Bladder microvascular endothelial cell (primary cell): ENCODE measurements at places on chromosomes 4 and X. TPM values are rescaled to one million over a fixed set of nuclear protein-coding genes. Genes with fewer than 3 reads are reported as not detected.

RXFP1 gene
- total RNA-seq: not detected in 2 replicates

MAGEB2 gene
- total RNA-seq: not detected in 2 replicates

ADH1A gene
- total RNA-seq: not detected in 2 replicates

MAP3K15 gene
- under 0.01 and 0.06 TPM in 2 replicates for total RNA-seq

TAF7L gene
- 0.13 and 0.32 TPM in 2 replicates for total RNA-seq

IGSF1 gene
- total RNA-seq: not detected in 2 replicates

CTSO gene
- 5.5 and 5.7 TPM in 2 replicates for total RNA-seq

LPAR4 gene
- total RNA-seq: under 0.01 and 0.13 TPM in 2 replicates

RRH gene
- total RNA-seq: 0.06 TPM in 1 of 2 replicates, not detected in the other

GABRG1 gene
- not detected in 2 replicates for total RNA-seq

RBMXL3 gene
- total RNA-seq: not detected in 2 replicates

HSPA4L gene
- total RNA-seq: 2.4 and 14.5 TPM in 2 replicates

C4orf51 gene
- total RNA-seq: not detected in 2 replicates

LRCH2 gene
- total RNA-seq: 2.9 and 11.2 TPM in 2 replicates

PTTG2 gene
- total RNA-seq: 0.16 TPM in 1 of 2 replicates, not detected in the other

TIGD4 gene
- under 0.01 and 0.06 TPM in 2 replicates for total RNA-seq

PRRG3 gene
- total RNA-seq: not detected in 2 replicates

SSX1 gene
- not detected in 2 replicates for total RNA-seq

NAP1L3 gene
- 0.16 and 0.50 TPM in 2 replicates for total RNA-seq
